Effector memory CD4-positive, alpha-beta T cell (primary cell): ENCODE measurements at places on chromosomes 13 and 19.

DNA sequence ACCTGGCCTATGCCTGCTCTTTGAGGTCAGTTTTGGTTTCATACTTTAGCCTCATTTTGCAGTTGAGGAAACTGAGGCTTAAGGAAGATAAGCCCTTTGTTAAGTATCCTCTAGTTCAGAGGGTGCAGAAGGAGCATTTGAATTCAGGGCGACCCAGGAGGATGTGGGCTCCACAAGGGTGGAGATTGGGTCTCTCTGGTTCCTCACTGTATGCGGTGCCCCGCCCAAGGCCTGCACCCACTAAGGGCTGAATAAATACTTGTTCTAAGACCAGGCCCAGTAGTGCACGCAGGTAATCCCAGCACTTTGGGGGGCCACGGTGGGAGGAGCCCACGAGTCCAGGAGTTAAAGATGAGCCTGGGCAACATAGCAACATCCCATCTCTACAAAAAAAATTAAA is 768 bp upstream of the SLC44A2 start:
- DNase-seq = no peak

DNA sequence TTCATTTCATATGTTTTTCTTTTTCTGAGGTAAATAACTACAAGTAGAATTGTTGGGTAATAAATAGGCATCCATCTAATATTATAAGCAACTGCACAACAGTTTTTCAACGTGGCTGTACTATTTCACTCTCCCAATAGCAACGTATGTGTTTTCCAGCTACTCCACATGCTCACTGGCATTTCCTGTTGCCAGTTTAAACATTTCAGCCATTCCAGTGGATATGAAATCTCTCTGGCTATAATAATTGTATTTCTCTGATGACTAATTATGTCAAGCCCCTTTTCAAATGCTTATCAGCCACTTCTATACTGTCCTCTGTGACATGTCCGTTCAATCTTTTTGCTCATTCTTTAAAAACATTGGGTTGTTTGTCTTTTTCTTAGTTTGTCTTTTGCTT is 26.8 kb upstream of the ALOX5AP start:
- DNase-seq = no peak

DNA sequence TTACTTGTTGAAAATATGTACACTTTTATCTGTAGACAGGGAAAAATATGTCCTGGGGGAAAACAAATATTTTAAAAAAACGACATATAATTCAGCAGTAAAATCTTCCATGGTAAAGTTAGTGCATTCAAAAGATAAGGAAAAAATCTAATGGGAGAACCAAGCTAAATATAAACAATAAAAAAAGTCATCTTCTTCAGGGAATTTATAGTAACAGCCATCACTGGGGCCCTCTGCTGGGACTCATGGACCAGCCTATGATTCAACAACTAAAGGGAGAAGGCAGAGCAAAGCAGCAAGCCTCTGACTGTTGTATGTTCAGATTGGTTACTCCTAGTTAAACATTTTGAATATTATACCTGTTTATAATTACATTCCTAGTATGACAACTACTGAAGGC is 93.0 kb downstream of the ITGBL1 start:
- no peak for DNase-seq

DNA sequence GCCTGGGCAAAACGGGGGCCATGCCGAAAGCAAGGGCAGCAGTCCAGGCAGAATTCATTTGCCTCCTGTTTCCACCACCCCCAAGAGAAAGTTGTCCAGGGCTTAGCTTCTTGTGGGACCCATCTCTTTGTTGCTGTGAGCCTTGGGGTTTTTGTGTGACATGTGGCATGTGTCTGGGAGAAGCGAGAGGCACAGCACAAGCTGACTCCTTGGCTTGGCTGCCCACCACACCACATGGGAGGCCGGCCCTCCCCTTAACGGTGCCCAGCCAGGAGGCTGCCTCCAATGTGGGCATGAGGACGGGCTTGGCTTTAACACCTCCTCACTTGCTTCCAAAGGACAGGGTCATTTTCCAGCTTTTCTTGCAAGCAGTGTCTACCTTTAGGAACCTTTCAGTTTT is 81.6 kb downstream of the ZNF536 start:
- DNase-seq = no peak

- DNase-seq = no peak
These were observed 2.2 kb downstream of the TRIM28 start for GRCh38 chr19:58546019-58546530.

DNA sequence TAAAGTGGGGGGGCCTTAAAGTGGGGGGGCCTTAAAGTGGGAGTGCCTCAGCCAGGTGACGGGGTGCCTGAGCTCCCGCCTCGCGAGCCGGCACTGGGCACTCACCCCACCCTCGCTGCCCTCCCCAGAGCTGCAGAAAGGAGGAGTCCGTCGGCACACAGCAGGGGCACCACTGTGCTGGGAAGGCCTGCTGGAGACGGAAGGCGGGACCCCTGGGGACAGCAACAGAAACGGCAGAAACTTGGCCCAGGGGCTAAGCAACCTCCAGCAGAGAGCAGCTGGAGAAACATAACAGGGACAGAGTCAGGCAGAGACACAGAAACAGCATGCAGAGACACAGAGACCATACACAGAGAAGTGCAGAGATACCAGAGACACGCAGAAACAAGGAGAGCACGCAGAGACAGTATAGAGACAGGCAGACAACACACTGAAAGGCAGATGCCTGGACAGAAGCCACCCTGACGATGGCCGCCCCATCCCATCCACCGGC is 7.9 kb downstream of the CFD start:
- DNase-seq = no peak

DNA sequence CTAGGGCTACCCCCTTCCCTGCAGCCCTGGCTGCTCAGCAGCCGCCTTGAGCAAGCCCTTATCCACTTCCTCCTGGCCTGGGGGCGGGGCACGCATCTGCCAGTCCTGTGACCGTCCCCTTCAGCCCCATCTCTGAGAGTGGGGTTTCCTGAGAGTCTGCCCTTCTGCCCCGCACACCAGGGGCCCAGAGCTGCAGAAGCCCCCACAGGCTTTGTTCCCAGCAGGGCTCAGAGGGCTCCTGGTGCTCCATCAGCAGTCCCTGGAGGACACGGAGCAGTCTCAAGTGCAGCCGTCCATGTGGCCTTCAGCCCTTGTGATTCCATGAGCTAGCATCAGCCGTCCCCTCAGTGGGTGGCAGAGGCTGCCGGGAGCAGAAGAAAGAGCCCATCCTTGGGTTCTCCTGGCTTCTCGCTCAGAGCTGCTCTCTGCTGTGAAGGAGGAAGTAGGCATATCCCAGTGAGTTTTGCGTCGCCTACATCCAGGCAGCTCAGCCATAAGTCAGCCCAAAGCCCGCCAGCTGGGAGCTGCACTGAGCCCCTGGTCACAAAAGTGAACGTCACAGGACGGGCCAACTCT is 16.3 kb downstream of the MYO9B start:
- DNase-seq = no peak

DNA sequence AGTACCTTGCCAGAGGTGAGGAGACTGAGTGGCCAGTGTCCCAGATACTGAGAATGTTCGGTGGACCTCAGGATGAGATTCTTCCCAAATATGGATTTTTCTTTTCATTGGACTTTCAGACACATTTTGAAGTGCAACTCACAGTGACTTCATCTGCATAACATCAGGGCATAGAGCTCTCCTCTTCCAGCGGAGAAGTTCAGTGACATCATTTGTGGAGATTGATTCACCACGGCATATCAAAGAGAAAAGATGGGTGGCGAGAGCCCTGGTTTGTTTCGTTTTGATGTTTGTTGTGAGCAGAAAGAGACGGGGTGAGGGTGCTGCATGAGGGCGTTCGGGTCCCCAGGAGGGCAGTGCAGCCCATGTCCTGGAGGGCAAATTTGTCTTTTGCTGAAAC is 120.1 kb upstream of the GPR12 start:
- no peak for DNase-seq
